Activated naive CD4-positive, alpha-beta T cell (primary cell): ENCODE measurements at places on chromosomes 4 and X.

DNA sequence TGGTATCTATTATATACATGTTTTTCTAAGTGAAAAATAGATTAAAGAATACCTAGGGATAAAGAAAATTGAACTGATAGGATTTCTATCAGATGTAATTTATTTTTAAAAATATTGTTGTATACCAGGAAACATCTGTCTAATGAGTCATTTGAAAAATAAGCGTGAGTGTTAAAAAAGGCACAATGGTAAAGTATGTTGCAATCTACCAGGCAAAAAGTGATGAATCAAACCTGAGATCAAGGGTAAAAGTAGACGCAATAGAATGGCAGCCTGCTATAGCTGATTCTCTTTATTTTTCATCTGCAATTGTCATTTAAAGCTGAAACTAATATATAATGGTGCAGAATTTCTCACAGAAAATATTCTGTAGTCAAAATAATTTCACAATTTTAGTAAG lies 1119.6 kb downstream of the PCDH18 start:
- DNase-seq: no peak

DNA sequence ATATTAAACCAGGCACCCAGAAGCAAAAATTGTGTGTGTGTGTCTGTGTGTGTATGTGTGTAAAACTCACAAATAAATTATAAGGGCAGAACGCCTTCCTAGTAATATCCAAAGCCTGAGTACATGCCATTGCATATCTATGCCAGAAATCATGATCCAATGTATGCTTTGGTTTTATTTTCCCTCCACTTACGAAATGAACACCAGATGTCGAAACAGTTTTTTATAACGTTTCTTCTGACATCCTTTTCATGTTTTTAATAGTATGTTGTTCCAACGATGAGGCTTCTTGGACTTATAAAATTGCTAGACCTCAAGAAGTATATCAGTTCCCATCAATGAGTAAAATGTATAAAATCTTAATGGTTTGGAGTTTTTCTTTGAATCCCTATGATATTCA lies 55.4 kb downstream of the KCNIP4 start:
- DNase-seq: no peak

- no peak for DNase-seq
Observed at GRCh38 chr4:3343358-3343757, 50.5 kb downstream of the RGS12 start.

- no peak for DNase-seq
Observed at GRCh38 chrX:123756320-123756719, 23.5 kb upstream of the THOC2 start.

- DNase-seq: no peak
Observed at GRCh38 chr4:7699031-7699430, 240.6 kb downstream of the AFAP1 start.

DNA sequence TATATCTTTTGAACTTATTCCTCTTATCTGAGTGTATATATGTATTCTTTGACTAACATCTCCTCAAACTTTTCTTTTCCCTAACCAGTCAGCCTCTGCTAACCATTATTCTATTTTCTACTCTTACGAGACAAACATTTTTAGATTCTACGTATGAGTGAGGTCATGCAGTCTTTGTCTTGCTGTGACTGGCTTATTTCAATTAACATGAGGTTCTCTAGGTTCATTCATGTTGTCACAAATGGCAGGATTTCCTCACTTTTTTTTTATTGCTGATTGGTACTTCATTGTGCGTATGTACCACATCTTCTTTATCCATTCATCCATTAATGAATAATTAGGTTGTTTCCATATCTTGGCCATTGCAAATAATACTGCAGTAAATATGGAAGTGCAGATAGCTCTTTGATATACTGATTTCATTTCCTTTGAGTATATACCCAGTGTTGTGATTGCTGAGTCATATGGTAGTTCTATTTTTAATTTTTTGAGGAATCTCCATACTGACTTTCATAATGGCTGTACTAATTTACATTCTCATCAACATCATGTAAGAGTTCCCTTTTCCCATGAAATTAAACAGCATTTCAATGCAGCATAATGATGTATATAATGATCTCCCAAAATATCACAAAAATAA lies 80.1 kb downstream of the HS3ST1 start:
- DNase-seq: no peak

GRCh38 chr4:72567036-72567435 lies 2.0 kb downstream of the ADAMTS3 start:
- no peak for DNase-seq

- no peak for DNase-seq
Observed at GRCh38 chrX:44891642-44892041, 18.7 kb downstream of the KDM6A start.
